ENCODE measurements at places on chromosomes 1 and 21.

DNA sequence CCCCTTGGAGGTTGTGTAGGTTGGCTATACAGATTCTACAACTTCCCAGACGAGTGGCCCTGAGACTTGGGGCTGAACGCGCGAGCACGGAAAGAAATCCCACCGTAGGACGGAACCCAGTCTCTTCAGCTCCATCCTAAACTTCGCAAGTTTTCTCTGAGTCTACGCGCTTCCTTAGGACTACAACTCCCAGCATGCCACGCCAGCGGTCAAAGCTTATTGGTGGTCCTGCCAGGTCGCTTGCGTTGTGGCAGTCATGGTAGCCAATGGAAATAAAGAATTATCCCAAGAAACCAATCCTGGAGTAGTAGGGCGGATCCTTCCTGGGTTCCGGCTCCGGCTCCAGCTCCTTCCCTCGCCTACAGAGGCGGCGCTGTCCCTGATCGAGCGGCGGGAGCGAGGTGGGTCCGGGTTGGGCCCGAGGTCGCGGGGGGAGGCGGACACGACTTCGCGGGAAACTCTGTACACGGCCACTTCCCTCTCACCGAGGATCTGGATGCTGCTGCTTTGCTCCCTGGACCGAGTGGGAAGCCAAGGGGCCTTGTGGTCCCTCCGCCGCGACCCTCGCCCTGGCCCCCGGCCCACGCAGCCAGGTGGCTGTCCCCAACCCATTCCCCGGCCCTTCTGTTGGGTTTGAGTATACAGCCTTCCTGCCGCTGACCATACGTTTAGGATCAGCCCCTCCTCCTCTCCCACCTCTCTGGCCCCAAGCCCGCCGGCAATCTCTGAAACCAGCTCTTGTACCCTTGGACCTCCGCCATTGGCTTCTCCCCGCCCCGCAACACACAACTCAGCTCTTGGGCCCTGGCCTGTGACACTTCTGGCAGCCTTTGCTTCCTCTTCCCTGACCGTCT lies at the start of gene ZNF691:
Gene ZNF691, plus strand, starts transcription at position 357 of the 854 bp plus-strand sequence. CDS start 3,046 bp downstream, outside the sequence.
- peak; percentile 70 for DNase-seq

DNA sequence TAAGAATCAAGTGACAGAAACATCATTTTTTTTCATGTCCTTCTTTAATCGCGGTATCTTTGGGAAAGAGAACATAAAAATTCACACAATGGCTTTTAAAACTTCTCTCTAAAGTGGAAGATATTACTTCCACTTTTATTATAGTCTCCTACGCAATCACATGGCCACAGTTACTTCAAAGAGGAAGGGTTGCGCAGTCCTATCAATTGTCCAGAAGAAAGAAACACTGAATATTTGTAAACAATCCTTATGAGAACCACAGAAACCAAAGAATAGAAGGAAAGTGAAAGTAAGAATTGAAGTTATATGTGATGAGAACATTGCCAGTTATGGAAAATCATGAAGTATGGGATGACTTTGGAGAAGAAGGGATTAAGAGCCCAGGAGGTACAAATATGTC lies 32.6 kb downstream of the CFH start:
- DNase-seq = no peak

DNA sequence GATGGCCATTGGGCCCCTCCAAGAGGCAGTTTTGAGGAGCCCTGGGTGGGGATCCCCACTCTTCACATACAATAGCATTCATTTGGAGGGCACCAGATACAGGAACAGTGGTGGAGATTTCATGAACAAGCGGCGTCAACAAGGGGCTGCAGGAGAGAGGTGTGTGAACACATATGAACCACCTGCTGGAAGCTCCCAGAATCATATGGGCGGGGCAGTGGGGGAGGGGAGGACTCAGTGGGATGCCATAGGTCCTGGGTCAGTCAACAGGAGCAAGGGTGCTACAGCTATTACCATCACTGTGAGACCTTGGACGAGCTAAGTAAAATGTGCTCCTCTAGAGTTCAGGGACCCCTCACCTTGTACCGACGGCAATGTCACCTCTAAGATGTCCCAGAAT lies 100.4 kb upstream of the IRF2BP2 start:
- no peak for DNase-seq

- DNase-seq = no peak
Measured at GRCh38 chr1:62281922-62282555, 37.2 kb downstream of the KANK4 start.

GRCh38 chr1:165495858-165496205 lies 48.0 kb upstream of the LRRC52 start:
- DNase-seq = no peak

DNA sequence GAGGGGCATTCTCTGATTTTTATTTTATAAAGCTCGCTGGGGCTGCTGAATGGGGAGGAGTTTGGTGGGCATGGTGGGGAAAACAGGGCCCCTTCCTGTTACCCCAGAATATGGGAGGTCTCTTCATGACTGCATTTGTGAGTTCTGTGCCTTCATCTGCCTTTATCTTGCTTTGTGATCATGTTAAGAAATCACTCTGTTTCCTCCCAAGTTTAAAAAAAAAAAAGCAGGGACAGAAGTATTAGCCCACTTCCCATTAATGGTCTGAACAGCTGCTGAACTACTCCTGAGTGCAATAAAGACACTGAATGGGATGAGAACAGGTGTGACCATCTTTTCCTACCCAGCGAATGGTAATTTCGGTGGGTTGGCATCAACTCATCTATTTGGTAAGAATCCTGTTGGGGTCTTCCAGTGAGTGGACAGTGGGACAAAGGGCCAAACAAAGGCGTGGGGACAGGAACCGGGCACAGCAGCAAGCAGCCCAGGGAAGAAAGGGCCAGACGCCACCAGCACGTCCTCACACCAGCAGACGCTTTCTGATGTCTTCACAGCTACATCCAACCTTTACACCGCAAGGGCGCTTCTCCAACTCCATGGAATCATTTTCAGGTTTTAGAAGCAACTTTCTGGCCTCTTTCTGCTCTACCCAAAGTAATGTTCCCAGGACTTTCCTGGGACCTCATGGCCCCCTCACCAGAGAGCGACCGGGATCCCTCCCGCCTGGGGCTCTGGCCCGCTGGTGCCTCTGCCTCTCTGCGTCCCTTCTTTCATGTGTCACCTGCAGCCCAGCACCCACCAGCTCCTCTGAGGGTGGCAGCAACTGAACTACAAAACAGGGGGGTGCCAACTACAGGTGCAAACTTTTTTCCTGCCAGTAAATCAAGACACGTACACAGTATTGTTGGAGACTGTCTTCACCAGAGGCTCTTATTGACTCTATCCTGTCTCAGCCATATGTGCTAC lies 160.2 kb downstream of the ADSS2 start:
- DNase-seq = no peak

- DNase-seq = no peak
Measured at GRCh38 chr1:82722608-82723007, 921.9 kb downstream of the ADGRL2 start.

DNA sequence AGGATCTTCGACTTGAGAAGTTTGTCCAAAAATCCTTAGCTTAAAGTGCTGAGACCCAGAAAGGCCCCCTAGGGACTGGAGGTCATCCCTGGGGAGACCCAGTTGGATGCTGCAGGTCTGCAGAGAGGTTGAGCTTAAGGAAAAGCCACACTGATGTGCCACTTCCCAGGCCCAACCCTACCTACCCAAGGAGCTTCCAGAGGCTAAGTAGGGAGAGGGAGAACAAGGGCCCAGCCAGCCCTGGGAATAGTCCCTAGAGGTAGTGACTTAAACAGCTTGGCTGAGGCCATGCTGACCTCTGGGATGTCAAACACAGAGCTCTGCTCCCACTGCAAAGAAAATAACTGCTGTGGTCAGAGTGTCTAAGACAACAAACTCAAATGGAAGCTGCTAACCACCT lies 693.7 kb downstream of the MATN1 start:
- no peak for DNase-seq

Data from stimulated activated CD4-positive, alpha-beta T cell treated with anti-CD3 and anti-CD28 coated beads, Interleukin-1b, Interleukin-23, amount 100 ng/mL, for 4 hours (primary cell).